Activated T-helper 1 cell treated with anti-CD3 and anti-CD28 coated beads, Interleukin-12 subunit alpha, Interleukin-12 subunit beta, Interleukin-2, Interleukin-4 antibody, amounts not matched to agents 30 ng/mL and 10 ng/mL and 1 ng/mL, durations not matched to agents 14 hours and 24 hours and 36 hours (primary cell): ENCODE measurements at places on chromosomes 12 and 14. TPM values are rescaled to one million over a fixed set of nuclear protein-coding genes. Genes with fewer than 3 reads are reported as not detected.

GRCh38 chr14:78178071-78178470 lies 7.9 kb downstream of the NRXN3 start:
- DNase-seq = no peak
- peaks cover 1% of the 10 kb centered on the region for H3K27me3 ChIP-seq
- no peaks in the 10 kb centered on the region for H3K36me3 ChIP-seq
- no peaks in the 10 kb centered on the region for H3K4me1 ChIP-seq

DNA sequence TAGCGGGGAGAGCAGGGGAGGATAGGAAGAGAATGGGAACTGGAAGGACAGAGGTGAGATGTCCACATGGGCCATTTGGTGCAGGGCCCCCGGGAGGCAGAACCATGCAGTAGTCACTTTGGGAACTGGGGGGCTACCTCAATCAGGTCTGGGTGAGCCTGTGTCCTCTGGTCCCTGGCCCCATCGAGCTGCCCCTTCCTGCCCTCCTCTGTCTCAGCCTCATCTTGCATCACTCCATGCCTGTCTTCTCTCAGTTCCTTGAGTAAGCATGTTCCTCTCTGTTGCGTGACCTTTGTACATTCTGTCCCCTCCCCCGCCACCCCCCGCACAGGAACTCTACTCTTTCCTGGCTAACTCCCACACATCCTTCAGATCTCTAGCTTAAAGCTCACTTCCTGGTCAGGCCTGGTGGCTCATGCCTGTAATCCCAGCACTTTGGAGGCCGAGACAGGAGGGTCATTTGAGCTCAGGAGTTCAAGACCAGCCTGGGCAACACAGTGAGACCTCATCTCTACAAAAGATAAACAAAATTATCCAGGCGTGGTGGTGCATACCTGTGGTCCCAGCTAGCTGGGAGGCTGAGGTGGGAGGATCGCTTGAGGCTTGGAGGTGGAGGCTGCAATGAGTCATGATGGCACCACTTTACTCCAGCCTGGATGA lies 23.2 kb downstream of the FOS start:
- H3K4me3 ChIP-seq = peak overlapping the region; percentile 44
- peaks cover 3% of the 10 kb centered on the region for H3K27me3 ChIP-seq
- DNase-seq = no peak
- H3K27ac ChIP-seq = peak overlapping the region; percentile 79
- peaks cover 25% of the 10 kb centered on the region for H3K4me1 ChIP-seq

Gene SALL2
- total RNA-seq = 1.3 and 1.6 TPM in 2 replicates

DNA sequence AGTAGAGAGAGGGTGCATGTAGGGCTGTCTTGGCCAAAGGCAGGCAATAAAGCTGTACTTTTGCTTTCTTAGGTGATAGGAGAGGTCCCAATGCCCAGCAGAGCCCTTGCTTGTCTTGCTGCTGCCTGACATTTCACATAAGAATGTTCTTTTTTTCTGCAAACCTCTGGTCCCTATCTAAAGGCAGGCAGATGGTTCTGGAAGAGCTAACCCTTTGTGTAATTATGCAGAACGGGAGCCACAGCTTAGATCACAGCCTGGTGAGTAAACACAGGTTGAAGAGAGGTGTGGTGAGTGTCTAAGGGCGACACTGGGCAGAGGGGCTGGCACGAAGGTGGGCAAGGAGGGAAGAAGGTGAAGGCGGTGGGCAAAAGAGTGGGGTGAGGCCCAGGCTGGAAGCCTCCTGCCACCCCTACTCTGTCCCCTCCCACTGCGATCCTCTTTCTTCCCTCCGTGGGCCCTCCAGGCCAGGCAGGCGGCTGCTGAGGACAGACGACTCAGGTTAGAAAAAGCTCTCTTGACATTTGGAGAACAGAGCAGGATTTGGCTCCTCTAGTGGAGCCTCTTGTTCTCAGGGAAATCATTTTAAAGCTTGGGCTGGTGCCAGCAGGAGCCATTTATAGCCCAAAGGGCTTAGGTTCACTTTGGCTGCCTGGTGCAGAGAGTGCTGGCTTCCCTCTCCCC lies 42.8 kb downstream of the PRMT8 start:
- no peak overlapping the region for H3K4me3 ChIP-seq
- no peaks in the 10 kb centered on the region for H3K4me1 ChIP-seq
- no peaks in the 10 kb centered on the region for H3K36me3 ChIP-seq
- DNase-seq = no peak
- peaks cover 2% of the 10 kb centered on the region for H3K27me3 ChIP-seq

- no peak overlapping the region for H3K27ac ChIP-seq
- no peak for DNase-seq
- H3K36me3 ChIP-seq = no peaks in the 10 kb centered on the region
- H3K4me3 ChIP-seq = no peak overlapping the region
- peaks cover 6% of the 10 kb centered on the region for H3K27me3 ChIP-seq
These were observed 25.0 kb upstream of the NR1H4 start for GRCh38 chr12:100448656-100449055.

Gene TEAD4
- 11.5 and 12.1 TPM in 2 replicates for total RNA-seq

DNA sequence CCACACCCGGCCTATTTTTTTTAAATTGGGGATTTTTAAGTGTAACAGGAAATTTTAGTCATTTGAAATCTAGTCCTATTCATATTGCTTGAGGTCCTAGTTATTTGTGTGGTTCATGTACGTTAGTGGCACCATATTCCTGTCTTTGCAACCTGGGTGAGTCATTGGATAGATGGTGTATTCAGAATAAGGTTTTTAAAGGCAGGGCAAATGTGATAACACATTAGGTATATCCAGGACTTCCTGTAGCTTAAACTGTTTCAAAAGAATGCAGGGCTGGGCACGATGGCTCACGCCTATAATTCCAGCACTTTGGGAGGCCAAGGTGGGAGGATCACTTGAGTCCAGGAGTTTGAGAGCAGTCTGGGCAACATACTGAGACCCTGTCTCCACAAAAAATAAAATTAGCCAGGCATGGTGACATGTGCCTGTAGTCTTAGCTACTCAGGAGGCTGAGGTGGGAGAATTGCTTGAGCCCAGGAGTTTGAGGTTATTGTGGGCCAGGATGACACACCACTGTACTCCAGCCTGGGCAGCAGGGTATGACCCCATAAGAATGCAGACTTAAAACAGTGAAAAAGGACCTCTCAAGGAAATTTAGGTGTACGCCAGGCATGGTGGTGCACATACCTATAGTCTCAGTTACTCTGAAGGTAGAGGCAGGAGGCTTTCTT lies 8.1 kb downstream of the ATP6V0A2 start:
- H3K4me1 ChIP-seq = peaks cover 13% of the 10 kb centered on the region
- no peak for DNase-seq
- peaks cover 13% of the 10 kb centered on the region for H3K36me3 ChIP-seq
- no peaks in the 10 kb centered on the region for H3K27me3 ChIP-seq

DNA sequence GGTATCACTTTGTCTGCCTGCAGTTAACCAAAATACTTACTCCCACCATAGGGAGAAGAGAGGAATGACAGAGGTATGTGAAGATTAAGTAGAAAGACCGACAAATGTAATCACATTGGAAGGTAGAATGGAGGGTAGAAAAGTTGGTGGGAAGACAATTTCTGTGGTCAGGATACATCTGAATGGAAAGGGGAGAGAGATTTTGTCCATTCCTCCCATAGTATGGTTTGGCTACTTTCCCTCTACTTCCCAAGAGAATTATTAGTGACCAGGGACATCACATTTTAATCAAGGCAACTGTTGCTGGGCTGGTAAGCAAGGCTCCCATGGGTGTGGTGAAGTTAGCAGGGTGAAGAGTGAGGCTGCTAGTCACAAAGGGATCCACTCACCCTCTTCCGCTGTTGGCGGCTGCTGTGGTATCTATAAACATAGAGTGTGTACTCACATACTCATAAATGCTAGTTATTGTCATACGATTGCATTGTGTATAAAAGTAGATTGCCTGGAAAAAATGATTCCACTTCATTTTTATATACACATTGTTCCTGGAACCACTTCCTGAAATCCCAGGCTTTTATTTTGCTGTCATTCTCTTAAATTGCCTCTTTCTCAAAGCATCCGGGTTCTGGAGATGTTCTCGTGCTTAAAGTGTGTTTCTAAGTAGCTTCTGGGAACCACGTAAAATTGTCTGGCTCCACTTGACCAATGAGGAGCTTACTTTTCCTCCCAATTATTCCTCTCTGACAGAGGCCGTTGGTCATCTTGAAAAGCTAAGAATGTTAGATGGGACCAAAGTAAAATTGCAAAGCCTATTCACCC lies 413.1 kb downstream of the ZFP36L1 start:
- peaks cover 29% of the 10 kb centered on the region for H3K4me1 ChIP-seq
- H3K4me3 ChIP-seq = no peak overlapping the region
- no peak for DNase-seq
- peaks cover 2% of the 10 kb centered on the region for H3K36me3 ChIP-seq
- no peaks in the 10 kb centered on the region for H3K27me3 ChIP-seq

DNA sequence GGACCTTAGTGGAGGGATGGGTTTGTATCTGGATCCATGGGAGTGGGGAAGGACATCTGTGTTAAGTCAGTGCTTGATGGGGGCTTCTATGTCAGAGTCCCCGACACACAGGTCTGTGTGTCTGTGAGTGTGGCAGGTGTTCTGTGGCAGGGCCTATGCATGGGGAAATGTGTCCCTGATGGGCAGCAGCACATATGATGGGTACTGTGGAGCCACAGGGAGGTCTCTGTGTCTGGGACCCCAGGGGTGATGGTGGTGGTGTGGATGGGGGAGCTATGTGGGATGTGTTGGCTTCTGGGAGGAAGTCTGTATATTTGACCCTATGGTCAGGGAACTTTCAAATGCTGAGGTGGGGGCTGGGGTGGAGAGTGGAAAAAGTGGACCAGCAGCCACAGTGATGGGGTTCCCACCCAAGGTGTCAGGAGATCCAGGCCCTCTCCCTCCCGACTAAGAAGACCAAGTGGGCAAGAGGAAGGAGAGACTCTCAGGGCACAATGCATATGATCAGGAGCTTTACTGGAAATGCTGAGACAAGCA lies 16.5 kb downstream of the KRT7 start:
- DNase-seq = no peak
- peak overlapping the region; percentile 72 for H3K27ac ChIP-seq
- peaks cover 45% of the 10 kb centered on the region for H3K36me3 ChIP-seq

Gene ASCL4
- total RNA-seq = not detected in 2 replicates

Gene CLECL1
- 7.6 and 9.1 TPM in 2 replicates for total RNA-seq
